Activated CD4-positive, alpha-beta T cell treated with anti-CD3 and anti-CD28 coated beads, Interleukin-10, Interleukin-2, amounts not matched to agents 100 ng/mL and 50 ng/mL, durations not matched to agents 16 hours and 8 hours (primary cell): ENCODE measurements at places on chromosomes 2 and 18.

DNA sequence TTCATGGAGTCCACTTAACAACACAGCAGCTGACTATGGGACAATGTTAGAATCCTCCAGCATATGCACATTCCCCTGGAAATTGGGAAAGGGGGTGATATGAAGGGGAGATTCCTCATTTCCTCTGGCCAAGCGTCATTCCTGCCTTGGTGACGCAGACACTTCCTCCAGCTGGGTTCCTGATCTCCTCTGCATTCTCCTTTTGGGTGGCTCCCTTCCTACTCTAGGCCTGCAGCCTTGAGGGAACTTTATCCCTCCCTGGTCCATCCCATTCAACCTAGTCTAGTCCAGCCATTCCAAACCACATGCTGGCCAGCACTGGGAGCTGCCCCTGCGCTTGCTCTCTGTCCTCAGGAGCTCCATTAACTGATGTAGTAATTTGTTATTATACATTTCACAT lies 216.8 kb downstream of the VAPA start:
- DNase-seq: no peak

DNA sequence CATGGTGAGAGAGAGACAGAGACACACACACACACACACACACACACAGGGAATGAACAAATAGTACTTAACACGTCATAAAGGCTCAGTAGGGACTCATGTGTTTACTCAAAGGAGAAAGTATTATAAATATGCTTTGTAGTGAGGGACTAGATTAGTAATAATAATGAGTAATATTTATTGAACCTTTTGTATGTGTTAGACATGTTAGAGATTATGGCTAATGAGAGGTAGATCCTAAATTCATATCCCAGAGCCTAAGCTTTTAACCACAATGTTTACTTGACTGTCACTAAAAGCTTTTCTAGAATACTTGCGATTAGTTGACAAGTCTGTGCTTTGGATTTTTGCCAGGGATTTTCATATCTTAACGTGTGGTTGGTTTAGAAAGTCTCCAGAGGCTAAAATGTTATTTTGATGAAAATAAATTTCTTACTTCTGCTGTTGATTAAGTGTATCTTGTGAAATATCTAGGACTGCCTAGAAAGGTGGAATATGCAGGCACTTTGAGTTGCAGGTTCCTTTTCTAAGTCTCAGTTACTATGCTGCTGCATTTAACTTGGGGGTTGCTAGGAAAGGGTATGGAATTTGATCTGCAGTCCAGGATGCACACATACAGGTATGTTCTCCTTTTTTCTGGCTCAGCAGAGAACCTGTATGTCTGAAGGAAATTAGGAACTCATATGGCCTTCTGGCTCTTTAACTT lies 64.5 kb downstream of the UBR3 start:
- DNase-seq: no peak

- DNase-seq: peak; percentile 64
Observed at GRCh38 chr2:64019083-64019974, at the start of gene VPS54. Gene VPS54 (minus strand): TSS chr2:64019428. CDS start chr2:63983999, 35,429 bp downstream.

- DNase-seq: no peak
Observed at GRCh38 chr2:130337735-130338325, 4.9 kb upstream of the IMP4 start.

DNA sequence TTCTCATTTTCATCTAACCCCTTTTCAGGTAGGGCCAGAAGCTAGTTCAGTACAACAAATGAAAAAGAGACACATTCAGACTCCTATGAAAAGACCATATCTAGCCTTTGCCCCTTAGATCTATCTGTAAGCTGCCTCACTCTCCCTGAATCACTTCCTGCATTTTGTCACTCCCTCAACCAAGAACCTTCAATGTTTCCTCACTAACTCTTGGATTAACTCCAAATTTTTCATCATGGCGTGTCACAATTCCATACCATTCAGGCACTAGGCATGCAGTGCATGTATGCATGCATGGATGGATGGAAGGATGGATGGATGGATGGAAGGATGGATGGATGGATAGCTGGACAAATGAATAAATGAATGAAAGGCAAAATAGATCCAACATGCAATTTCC lies 356.9 kb downstream of the TNS1 start:
- DNase-seq: no peak

- no peak for DNase-seq
Observed at GRCh38 chr2:239721531-239721930, 303.6 kb downstream of the NDUFA10 start.

DNA sequence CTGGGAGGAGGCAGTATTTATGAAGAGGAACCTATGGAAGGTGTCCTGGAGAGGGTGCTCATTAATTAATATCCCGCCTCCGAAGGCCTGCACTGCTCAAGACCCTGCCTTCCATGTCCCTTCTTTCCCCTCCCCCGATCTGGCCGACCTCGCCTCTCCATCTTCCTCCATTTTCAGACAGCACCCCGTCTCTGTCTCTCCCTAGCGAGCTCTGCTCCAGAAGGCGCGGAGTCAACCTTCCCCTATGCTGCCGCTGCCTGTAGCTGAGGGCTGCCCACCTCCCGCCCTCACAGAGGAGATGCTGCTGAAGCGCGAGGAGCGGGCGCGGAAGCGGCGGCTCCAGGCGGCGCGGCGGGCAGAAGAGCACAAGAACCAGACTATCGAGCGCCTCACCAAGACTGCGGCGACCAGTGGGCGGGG lies 1.1 kb upstream of the WBP1 start:
- no peak for DNase-seq

DNA sequence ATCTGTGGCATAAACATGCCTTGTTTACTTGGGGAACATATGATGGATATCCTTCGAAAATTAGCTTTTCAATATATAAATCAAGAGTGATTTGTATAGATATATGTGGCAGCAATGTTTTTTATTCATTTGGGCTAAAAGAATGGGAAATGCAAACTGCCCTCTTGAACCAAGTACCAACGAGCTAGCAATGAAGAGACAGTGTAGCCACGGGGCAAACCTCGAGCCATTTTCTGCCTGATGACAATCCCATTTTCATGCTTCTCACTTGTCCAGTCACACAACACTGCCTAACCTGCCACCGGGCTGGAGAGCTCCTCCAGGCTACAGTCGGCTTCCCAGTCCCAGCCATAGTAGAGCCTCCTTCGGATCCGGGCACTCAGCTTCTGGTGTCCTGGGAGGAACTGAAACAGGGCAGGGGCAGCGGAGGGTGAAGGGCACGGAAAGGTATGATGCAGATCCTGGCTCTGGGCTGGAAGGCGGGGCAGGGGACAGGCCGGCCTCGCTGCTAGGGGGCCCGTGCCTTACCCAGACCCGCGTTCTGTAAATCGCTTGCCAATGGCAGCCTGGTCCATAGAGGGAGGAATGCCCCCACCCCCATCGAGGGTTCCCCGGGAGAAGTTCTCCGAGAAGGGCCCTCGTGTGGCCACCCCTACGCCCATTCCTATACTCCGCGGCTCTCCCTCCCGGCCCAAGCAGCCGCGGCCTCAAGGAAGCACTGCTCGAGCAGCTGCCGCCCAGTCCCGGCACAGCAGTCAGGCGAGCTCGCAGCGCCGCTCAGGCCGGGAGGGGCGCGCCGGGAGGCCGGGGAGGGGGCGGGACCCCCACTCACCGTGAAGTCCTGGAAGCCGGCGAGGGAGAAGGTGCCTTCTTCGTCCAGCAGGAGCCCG lies 552 bp downstream of the CNPPD1 start:
- DNase-seq: peak; percentile 30

GRCh38 chr2:88252646-88253045 lies 82.5 kb downstream of the THNSL2 start:
- DNase-seq: no peak

DNA sequence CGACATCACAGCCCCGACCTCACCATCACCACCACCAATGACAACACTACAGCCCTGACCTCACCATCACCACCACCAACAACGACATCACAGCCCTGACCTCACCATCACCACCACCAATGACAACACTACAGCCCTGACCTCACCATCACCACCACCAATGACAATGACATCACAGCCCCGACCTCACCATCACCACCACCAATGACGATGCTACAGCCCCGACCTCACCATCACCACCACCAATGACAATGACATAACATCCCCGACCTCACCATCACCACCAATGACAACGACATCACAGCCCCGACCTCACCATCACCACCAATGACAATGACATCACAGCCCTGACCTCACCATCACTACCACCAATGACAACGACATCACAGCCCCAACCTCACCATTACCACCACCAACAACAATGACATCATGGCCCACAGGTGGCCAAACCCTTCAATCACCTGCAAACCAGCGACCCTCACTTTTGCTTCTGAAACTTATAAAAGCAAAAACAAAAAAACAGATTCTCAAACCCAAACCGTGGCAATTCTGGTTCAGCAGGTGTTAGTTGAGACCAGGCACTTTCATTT lies 70.7 kb upstream of the TMEM18 start:
- DNase-seq: no peak

- DNase-seq: peak; percentile 18
Observed at GRCh38 chr2:159712929-159713420, 669 bp downstream of the MARCHF7 start.

DNA sequence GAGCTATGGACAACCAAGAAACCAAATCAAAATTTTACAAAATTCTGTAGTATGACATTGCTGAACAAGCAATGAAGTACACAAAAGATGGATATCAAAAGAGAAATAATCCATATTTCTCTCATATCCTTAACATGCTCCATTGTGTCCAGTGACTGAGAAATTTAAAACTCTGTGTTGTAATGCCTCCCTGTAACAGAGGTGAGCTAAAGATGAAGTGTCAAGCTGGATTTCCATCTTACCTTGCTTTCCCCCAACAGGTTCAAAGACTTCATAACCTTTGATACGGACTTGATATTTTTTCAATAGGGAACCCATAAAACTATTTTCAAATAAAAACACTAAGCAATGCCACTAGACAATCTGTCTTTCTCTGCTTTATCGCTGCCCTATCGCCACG lies 95.7 kb upstream of the SERTAD2 start:
- no peak for DNase-seq

DNA sequence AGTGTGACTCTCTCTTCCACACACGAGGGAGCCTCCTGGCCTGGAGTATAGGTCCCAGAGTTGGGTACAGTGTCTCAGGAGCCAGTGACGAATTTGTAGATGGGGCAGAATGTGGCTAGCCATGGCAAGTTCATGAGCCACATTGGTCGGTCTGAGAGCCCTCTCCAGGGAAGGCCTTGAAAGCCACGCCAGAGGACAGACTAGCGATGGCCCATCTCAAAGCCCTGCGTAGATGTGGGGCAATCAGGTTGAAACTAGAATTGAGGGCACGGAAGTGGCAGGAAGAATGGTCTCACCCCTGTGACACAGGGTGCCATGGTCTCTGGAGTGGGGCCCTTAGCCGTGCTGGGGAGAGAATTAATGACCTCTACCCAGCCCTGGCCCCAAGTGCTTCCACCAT lies 106.2 kb downstream of the TSHZ1 start:
- no peak for DNase-seq

- DNase-seq: peak; percentile 72
Observed at GRCh38 chr2:237154082-237154638, 68.5 kb downstream of the COPS8 start.

DNA sequence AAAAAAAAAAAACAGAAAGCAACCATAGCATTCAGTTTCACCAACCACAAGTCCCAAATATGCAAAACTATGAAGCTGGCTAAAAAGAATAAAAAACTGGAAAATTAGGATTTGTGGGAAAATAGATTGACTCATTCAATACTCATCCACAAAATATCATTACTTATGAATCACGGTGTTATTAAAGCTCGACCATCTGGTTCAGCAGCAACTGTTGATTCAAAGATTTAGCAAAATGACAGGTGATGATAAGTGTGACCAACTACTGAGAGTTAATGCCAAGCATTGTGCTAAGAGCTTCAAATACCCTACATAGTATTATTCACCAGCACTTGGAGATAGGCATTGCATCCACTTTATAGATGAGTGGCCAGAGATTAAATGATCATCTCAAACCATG lies 26.2 kb upstream of the XDH start:
- no peak for DNase-seq

DNA sequence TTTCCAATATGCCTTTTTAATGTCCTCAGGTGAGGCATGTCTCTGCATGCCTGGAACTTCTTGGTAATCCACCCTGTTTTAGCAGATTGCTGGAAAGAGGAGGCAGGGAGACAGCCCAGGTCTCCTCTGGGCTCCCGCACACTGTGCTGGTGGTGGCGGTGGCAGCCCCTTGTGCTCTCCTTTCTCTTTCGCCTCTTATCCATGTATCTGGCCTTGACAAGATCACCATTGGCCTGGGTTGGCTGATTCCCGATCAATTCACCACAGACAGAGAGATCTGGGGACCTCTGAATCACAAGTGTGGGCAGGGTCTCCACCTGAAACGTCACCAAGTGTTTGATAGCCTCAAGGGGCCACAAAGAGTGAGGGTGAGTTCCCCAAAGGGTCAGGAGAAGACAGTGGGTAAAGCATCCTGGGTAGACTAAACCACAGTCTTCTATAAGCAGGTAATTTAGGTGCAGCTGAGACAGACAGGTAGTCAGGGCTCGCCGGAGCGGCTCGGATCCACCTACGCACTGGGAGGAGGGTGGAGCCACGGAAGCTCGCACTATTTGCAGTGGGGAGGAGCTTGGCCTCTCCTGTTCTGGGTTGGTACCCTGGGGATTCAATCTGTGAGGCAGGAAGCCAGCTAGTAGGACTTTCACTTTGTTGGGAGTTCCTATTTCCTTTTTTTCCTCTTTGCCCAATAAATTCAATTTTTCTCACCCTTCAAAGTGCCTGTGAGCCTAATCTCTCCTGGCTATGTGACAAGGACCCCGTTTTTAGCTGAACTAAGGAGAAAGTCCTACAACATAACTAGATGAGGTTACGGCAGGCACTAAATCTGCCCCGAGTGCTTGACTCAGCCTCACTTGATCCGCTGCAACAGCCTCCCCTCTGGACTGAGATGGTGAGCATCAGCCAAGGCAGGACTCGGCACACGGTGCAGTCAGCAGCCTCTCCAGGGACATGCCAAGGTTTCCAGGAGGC lies 57.6 kb downstream of the SLC4A3 start:
- DNase-seq: peak; percentile 56

DNA sequence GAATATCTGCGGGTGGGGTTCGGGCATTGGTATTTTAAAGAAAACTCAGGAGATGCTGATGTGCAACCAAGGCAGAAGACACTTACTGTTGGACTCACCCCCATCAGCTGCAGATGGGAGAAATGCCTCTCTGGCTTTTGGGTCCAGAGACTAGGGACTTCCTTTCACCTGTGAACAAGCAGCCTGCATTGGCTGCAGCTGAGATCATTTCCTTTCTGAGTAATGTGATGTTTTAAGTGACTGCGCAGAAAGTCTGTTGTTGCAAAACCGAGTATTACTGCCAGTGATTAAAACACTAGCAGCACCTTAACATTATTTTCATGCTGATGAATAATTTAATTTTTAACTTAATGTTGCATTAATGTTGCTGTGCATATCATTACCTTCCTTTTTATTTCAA lies 143.0 kb downstream of the TSN start:
- no peak for DNase-seq

DNA sequence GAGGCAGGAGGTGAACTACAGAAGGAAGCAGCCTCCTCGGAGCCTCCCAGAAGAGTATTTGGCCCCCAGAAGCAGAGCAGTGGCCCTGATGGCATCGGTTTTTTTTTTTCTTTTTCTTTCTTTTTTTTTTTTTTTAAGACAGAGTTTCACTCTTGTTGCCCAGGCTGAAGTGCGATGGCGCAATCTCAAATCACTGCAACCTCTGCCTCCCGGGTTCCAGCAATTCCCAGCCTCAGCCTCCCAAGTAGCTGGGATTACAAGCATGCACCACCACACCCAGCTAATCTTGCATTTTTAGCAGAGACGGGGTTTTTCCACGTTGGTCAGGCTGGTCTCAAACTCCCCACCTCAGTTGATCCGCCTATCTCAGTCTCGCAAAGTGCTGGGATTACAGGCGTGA lies 34.8 kb upstream of the NCKAP5 start:
- DNase-seq: no peak
